ENCODE measurements at places on chromosomes 2 and 18.

- DNase-seq, result no peak
Observed at GRCh38 chr2:241209271-241209670, 20.8 kb downstream of the ANO7 start.

DNA sequence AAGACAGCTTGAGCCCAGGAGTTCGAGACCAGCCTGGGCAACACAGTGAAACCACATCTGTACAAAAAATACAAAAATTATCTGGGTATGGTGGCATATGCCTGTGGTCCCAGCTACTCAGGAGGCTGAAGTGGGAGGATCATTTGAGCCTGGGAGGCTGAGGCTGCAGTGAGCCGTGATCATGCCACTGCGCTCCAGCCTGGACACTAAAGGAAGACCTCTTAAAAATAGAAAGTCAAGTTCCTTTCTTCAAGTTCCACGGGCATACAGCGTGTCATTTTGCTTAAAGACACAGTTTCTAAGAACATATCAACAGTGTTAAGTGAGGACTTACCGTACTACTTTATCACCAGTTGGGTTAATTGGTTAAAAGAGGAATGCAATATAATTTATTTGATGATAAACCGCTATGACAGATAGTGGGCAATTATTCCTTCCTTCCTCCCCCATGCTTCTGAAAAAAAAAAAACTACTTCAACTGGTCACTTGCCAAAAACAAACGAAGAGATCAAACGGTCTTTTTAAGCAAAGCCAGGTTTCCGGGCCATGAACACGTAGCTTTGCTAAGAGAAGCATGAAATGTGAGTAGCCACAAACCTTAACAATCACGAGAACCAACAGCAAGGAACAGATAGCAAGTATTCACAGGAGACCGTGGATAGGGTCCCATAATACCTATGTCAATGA lies 21.4 kb downstream of the AP1S3 start:
- DNase-seq, result no peak

- DNase-seq, result no peak
Observed at GRCh38 chr18:38966841-38967240, 1401.2 kb upstream of the CELF4 start.

DNA sequence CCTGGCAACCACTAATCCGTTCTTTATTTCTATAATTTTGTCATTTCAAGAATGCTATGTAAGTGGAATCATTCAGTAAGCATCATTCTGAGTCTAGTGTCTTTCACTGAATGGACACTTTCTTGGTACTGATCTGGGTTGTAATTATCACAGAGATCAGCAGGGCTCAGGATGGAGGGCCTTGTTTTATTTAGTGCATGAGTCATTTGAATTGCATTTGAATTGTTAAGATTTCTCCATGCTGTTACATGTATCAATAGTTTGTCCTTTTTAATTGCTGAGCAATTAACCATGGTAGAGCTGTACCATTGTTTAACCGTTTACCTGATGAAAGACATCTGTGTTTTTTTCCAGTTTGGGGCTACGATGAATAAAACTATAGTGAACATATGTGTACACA lies 256.4 kb downstream of the THSD7B start:
- DNase-seq, result no peak

- DNase-seq, result no peak
Observed at GRCh38 chr18:58024139-58024538, 19.9 kb upstream of the NEDD4L start.

GRCh38 chr2:105338020-105338385 lies 663 bp downstream of the C2orf49 start:
- DNase-seq, result no peak

DNA sequence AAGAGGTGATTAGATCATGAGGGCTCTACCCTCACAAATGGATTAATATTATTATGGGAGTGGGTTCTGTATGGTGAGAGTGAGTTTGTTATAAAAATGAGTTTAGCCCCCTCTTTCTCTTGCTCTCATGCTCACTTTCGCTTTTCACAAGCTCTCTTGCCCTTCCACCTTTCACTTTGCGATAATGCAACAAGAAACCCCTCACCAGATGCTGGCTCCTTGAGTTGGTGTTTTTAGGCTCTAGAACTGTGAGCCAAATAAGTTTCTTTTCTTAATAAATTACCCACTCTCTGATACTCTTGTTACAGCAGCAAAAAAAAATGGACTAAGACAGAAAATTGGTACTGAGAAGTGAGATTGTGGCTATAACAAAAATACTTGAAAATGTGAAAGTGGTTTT lies 106.5 kb downstream of the EHBP1 start:
- DNase-seq, result no peak

GRCh38 chr18:50654658-50655550 lies 95.0 kb downstream of the MAPK4 start:
- DNase-seq, result no peak

GRCh38 chr2:215401896-215402379 lies 33.9 kb downstream of the FN1 start:
- DNase-seq, result no peak

- no peak for DNase-seq
Observed at GRCh38 chr18:24770311-24771024, 310.0 kb downstream of the HRH4 start.

Measured in stimulated activated naive CD8-positive, alpha-beta T cell treated with anti-CD3 and anti-CD28 coated beads, Interleukin-15, Interleukin-2, amounts not matched to agents 100 U/mL and 50 U/mL, for 24 hours (primary cell).